Stimulated activated CD4-positive, alpha-beta T cell treated with anti-CD3 and anti-CD28 coated beads, Interleukin-15, amount 100 ng/mL, for 24 hours (primary cell): ENCODE measurements at places on chromosomes 12 and 14.
A peak's percentile ranks its signal among the peaks of the same experiment; 100 is the strongest.

GRCh38 chr14:77039285-77040058, 11.0 kb upstream of the IRF2BPL start:
- no peak for DNase-seq

GRCh38 chr12:22624548-22624869, 462 bp upstream of the ETNK1 start:
- DNase-seq = no peak

DNA sequence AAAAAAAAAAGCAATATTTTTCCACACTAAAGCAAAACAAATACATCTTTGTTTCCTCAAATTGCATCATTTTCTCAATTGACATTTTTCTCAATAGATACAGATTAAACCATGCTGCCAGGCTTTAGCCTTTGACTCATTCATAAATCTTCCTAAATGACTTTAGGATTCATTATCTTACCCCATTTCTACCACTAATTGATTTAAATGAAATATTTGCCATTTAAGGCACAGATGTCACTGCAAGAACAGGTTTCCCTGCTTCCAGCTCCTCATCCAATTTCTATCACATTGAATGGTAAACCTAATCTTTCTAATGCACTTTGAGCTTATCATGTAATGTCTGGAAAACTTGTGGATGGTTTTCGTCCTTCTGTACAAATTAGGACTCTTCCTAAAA, 298.7 kb downstream of the RPL10L start:
- no peak for DNase-seq

DNA sequence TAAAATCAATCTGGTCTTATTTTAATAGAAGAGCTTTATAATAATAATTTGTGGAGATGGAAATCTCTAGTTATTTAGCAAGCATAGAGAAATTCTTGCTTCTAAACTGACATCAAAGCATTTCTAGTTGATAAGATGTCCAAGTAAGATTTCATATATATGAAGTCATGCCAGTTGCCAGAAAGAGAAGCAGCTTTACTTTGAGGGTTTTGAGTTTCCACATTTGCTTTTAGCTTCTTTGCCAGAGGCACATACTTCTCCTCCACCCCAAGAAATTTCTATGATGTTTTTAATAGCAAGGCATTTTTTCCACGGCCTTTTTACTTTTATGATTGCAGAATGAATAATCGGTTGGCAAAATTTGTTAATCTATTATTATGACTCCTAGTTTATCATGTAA, 24.2 kb upstream of the YAF2 start:
- DNase-seq = no peak

DNA sequence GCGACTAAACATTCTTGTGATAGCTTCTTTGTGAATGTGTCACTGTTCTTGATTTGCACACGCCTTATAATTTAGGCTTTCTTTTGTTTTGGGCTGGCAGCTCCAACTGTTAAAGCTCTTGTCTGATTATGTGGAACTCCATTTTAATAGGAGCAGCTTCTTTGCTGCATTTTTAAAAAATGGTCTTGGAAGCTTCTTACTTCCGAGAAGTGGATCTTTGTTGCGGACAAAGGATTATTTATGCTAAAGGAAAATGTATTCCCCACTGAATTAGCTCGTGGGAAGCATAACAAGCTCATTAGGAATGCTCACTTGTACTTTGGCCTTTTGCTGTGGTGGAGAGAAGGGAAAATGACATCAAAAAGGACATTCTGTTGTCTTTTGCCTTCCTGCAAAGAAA, 20.0 kb downstream of the GAS2L3 start:
- DNase-seq = no peak

- no peak for DNase-seq
These were observed 80.1 kb upstream of the PDZRN4 start for GRCh38 chr12:41108032-41108431.

DNA sequence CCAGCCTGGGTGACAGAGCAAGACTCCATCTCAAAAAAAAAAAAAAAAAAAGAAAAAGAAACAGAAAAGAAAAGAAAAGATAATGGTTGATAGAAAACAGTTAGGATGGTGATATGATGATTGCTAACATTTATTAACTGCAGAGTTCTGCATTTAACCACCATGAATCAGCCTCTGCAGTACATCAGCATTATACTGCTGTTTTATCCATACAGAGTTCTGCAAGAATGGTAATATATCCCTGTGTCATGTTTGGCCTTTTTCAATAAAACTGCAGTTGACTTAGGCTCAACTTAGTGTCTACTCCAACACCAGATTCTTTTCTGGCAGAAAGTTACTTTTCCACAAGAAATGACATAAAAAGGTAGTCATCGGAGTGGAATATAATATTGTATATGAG, 62.6 kb downstream of the DUSP6 start:
- DNase-seq = no peak

- DNase-seq = no peak
These were observed 63.4 kb upstream of the PTGR2 start for GRCh38 chr14:73788317-73788598.

DNA sequence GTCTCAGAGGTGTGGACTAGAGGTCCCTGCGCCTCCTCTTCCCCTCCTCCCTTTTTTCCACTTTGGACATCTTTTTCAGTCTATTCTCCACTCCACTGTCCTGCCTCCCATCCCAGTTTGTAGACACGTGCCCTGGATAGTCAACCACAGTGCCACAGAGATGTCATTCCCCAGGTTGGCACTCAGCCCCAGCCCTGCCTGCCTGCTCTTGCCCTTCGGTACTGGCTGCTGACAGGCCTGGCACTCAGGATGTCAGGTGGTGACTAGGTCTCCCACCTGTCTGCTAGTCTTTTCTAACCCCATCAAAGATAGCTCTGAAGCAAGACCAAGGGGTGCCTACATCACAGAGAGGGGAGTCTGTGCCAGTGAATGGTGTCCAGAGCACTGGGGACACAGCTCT, 15.8 kb downstream of the KRT71 start:
- DNase-seq = no peak

GRCh38 chr12:69238589-69239351, 599 bp upstream of the CPSF6 start:
- no peak for DNase-seq

GRCh38 chr12:122308811-122309210, 42.5 kb upstream of the VPS33A start:
- no peak for DNase-seq

- DNase-seq = no peak
These were observed 248.2 kb downstream of the DPF3 start for GRCh38 chr14:72645706-72646105.

DNA sequence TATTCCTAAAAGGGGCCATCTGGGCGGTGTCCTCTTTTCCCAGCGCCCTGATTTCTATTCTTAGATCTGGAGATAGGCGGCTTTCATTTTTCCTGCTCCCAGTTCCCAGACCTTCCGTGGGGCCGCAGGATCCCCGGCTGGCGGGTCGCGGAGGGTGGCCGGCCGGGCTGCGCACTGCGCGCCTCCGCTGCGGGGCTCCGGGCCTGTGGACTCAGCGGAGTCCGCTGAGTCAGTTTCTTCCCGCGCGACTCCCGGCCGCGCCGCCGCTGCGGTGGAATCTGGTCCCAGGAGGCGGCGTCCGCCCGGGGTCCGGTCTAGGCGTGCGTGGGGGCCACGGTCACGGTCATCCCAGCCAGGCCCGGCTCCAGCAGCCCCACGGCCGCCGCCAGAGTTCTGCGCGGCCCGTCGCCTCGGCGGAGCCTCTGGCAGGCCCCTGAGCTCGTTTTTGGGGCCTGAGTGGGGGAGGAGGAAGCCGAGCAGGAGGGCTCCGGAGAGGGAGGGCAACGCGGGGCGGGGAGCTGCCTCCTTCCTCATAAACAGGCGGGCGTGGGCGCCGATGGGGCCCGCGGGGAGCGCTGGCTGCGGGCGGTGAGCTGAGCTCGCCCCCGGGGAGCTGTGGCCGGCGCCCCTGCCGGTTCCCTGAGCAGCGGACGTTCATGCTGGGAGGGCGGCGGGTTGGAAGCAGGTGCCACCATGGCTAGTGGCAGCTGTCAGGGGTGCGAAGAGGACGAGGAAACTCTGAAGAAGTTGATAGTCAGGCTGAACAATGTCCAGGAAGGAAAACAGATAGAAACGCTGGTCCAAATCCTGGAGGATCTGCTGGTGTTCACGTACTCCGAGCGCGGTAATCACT, at the start of gene LRRK2:
Gene LRRK2, plus strand, starts transcription at position 559 of the 853 bp plus-strand sequence. Its CDS starts 135 bp downstream, at position 694.
- DNase-seq = peak; percentile 44

DNA sequence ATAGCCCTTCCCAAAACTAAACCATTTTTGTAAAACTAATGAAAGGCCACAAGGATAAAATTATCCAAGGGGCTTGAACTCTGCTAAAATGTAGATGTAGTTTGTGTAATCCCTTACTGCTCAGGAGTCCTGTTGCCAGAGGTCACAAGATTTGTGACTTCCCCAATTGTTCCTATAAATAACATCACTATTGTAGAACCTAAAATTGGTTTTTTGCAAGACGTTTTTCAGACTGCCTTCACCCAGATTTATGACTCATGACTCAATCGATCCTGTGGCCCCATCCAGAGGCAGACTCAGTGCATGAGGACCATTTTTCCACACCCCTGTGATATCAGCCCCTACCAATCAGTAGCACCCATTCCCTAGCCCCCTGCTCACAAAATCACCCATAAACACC, 61.5 kb upstream of the RASSF8 start:
- DNase-seq = no peak

DNA sequence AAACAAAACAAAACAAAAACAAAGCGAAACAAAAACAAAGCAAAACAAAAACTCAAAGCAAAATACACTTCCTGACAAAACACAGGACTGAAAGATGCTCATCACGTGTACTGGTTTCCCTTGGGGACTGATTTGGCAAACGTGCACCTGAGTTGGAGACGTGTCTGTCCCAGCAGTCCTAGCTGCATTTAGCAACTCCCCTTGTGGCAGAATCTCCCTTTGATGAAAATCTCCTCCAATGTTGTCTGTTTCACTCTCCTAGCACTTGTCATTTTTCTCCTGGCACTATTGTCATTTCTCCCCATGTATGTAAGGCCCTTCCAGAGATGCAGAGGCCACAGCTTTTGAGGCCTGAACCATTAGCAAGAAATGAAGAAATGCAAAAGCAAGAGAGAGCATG, 6.8 kb upstream of the SLC24A4 start:
- DNase-seq = no peak

GRCh38 chr12:26684101-26684500, 148.9 kb downstream of the ITPR2 start:
- DNase-seq = no peak

- DNase-seq = no peak
These were observed 51.8 kb upstream of the HIF1A start for GRCh38 chr14:61643555-61643954.

GRCh38 chr12:79252358-79253075, 387.9 kb downstream of the SYT1 start:
- DNase-seq = no peak

DNA sequence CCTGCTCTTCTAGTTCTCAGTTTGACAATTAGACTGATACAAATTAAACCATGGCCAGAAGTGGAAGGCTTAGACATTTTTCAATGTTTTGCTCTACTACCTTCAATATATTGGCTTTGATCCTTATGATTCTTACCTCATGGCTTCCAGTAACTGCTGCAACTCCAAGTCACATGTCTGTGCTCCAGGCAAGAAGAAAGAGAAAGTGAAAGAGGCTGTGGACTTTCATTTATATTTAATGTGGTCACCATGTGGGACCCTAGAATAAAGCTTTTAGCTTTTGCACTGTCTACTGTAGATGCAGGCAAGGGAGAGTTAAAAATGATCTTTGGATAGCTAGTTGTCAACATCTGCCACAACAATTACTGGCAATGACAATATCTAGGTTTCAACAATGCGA, 214.3 kb upstream of the PDE3A start:
- DNase-seq = no peak

DNA sequence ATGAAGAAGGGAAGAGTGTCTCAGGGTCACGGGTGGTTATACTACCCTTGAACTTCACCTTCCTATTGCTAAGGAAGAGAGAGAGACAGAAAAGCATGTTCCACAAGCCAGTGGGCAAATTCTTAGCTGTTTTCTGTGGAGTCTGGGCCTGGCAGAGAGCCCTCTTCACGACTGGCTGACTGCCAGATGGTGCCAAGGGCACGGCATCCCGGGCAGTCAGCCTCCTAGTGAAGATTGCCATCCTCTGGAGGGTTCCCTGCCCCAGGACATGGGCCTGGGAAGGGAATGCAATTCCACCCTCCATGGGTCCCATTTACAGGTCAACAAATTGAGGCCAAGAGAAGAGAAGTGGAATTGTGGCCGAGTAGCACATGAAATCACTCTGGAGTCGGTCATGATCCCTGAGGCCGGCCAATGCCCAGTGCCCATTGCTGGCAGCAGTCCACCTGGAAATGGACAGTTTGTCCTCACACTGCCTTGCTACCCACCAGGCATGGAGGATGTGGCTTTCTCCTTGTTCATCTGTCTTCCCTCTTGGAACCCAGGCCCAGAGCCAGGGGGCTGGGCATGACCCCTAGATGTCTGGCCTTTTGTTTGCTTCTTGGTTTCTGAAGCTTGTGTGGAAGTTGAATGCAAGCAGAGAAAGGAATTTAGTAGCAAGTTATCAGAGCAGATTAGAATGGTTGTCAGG, 9.9 kb downstream of the TUNAR start:
- no peak for DNase-seq

DNA sequence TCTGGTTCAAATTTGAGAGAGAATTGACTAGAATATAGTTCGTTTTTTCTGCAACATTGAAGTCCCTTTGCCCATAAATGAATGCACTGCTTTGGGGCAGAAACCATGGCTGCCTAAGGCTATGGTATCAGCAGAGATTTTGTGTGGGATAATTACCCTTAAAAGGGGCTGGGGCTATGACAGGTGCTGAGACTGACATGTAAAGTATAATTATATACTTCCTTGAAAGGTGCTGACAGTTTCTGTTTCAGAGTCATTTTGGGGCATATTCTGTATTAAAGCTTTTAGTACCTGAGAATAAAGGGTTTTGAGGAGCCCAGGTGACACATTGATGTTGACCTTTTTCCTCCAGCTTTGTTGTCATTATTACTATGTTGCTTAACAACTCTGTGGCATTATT, 150.3 kb upstream of the PTPRQ start:
- DNase-seq = no peak

DNA sequence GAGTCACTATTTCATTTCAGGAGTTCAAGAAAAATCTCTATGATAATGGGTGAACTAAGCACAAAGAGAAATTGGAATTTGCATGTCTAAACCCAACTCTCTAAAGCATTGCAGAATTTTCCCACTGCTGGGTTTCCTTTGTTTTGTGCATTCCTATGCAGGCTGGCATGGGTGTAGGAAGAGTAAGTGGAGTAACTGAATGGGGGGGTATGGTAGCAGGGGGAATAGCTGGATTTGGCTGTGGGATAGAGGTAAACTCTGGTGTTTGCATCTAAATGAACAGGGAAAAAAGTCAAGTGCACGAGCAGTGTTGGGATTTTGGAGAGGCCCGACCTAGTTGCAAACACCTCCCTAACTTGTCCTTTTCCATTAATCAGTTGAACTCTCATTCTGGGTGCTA, 159.1 kb downstream of the ANO4 start:
- no peak for DNase-seq

- DNase-seq = peak; percentile 37
These were observed 11.0 kb downstream of the ZNF219 start for GRCh38 chr14:21087294-21088091.
